NCI-H187 (cell line): ENCODE measurements at places on chromosomes 3 and 15.

GRCh38 chr3:20930034-20930433 lies 744.0 kb upstream of the SGO1 start:
- no peak for DNase-seq

DNA sequence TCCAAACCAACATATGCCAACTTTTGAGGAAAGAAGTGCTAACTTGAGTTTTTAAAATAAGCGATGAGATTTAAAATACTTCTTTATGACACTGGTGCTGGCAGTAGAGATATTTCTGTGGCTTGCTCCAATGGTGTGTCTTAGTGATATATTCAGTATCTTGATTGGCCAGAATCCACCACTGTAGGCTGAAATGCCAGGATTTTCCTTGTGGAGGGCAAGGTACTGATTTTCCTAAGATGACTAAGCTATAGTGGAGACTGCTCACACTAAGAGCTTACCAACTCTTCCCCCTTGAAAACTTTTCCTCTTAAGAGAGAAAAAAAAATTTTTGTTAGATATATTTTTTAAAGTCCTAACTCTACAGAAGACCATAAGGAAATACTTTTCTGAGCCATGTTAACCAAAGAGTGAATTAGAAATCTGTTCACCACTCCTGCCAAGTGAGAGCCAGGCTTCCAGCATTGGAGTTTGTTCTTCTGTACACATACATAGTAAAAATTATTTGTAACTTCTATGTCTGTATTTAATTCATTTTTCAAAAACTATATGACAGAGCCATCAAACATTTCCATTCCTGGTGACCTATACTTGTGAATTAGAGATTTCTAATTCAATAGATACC lies 109.1 kb downstream of the PPP2R3A start:
- no peak for DNase-seq

DNA sequence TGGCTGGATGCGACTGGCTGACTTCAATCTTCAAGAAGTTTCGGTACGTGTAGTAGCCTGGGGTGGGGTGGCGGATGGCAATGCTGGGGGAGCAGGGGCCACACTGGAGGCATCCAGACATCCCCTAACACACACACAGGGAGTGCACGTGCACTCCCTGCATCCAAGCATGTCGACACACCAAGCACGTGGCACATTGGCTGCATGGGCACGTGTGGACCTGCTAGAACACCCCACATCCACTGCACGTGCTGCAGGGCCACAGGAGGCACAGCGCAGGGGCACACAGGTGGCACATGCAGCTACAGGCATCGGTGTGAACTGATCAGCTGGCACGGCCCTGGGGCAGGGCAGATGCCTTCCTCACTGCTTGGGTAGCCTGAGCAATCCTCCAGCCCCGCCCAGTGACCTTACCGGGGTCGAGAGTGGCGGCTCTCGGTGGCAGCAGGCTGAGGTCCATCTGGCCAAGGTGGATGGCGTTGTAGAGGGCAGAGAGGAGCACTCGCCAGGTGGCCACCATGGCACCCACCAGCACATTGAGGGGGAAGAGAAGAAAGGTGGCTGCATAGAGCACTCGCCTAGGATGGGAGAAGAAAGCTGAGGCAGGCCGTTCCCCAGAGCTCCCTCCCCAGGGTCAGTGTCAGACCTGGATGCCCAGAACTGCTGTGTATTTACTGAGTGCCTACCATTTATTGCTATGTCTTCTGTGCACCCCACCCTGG lies 7.5 kb downstream of the ISLR start:
- DNase-seq, result no peak

DNA sequence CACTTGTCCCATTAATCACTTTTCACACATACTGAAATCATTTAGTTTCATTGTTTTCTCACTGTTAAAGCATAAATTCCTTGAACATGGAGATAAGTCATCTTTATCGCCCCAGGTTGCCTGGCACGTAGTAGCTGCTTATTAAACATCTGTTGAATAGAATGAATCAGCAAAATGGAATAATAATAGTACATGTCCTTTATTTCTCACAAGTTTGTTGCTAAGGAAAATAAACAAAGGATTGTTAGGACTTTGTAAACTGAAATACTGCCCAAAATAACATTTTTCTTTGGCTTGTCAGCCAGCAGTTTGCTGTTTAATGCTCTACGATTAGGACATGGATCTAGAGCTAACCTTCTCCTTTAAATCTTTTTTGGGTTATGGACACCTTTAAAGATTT lies 17.9 kb downstream of the SLC35A5 start:
- no peak for DNase-seq

GRCh38 chr15:99151156-99151555 lies 46.3 kb downstream of the SYNM start:
- DNase-seq, result no peak
